Activated naive CD4-positive, alpha-beta T cell treated with anti-CD3 and anti-CD28 coated beads, Interleukin-2, amount 10 ng/mL, durations not matched to agents 5 hours and 36 hours (primary cell): ENCODE measurements at places on chromosomes 16 and 17. TPM values are rescaled to one million over a fixed set of nuclear protein-coding genes. Genes with fewer than 3 reads are reported as not detected.

The CACNB1 gene
- total RNA-seq, result 23.6 TPM

The ITGAD gene
- not detected for total RNA-seq

The SCARF1 gene
- 4.8 TPM for total RNA-seq

The CCL4 gene
- 3.6 TPM for total RNA-seq

The CTRB1 gene
- total RNA-seq, result not detected

The CHST5 gene
- total RNA-seq, result not detected

The ZNF423 gene
- not detected for total RNA-seq

The SLC16A11 gene
- 0.12 TPM for total RNA-seq

The CASKIN2 gene
- 1.3 TPM for total RNA-seq

The OR4D1 gene
- total RNA-seq, result 0.91 TPM

The CA5A gene
- not detected for total RNA-seq

The GCGR gene
- not detected for total RNA-seq

The PTX4 gene
- total RNA-seq, result not detected

The EVI2B gene
- 102 TPM for total RNA-seq

The MYO15B gene
- 32.0 TPM for total RNA-seq

The MYH8 gene
- not detected for total RNA-seq

The SNRNP25 gene
- 33.7 TPM for total RNA-seq

The SLC47A1 gene
- not detected for total RNA-seq

The CETP gene
- not detected for total RNA-seq

The VAMP2 gene
- total RNA-seq, result 86.1 TPM

The CALB2 gene
- not detected for total RNA-seq

The ARHGAP44 gene
- total RNA-seq, result 0.30 TPM

The MMP2 gene
- total RNA-seq, result not detected

The PRSS21 gene
- 1.7 TPM for total RNA-seq

The EXOC7 gene
- 131 TPM for total RNA-seq

The C1QTNF8 gene
- not detected for total RNA-seq

The TAT gene
- not detected for total RNA-seq

The C1QL1 gene
- total RNA-seq, result 1.1 TPM

The CD300LB gene
- total RNA-seq, result not detected

The TMEM100 gene
- not detected for total RNA-seq

The ALDH3A2 gene
- 22.0 TPM for total RNA-seq

The OR2C1 gene
- total RNA-seq, result not detected

The ZFP3 gene
- 7.0 TPM for total RNA-seq

The CUEDC1 gene
- not detected for total RNA-seq

The CTCF gene
- 73.3 TPM for total RNA-seq

The DOC2A gene
- not detected for total RNA-seq

The LSM12 gene
- 51.4 TPM for total RNA-seq

The PIPOX gene
- 2.0 TPM for total RNA-seq

The KRT9 gene
- not detected for total RNA-seq

The CFAP97D1 gene
- not detected for total RNA-seq

The KRT27 gene
- total RNA-seq, result not detected

The SLC16A6 gene
- total RNA-seq, result 4.3 TPM

The ZNF785 gene
- total RNA-seq, result 19.7 TPM

The C1QTNF1 gene
- not detected for total RNA-seq

The CLCN7 gene
- total RNA-seq, result 66.5 TPM

The HEATR9 gene
- 0.22 TPM for total RNA-seq
